CD4-positive, CD25-positive, alpha-beta regulatory T cell (primary cell): ENCODE measurements at places on chromosomes 3 and 15. TPM values are rescaled to one million over a fixed set of nuclear protein-coding genes. Genes with fewer than 3 reads are reported as not detected.

The SNTN gene
- polyA plus RNA-seq: not detected

The ISG20 gene
- polyA plus RNA-seq: 763 TPM

The WDR72 gene
- polyA plus RNA-seq: not detected

GRCh38 chr15:39040861-39041260, 476.2 kb upstream of the RASGRP1 start:
- no peak for DNase-seq

DNA sequence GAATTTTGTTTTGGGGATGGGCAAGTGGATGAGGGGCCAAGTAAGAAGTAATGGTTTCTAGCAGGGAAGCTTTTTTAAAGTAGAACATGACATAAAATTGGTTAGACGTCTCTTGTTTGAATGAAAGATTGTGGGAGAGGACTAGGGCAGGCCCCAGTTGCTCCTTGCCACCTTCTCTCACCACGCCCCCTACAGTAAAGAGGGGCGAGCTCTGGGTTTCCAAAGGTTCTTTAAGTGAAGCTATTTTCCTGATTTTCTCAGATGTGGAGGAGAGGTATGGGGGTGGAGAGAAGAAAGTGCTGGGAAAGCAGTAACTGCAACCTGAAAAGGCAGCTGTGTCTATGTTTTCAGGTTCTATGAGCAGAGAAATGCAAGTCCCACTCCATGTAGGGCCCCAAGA, 32.6 kb upstream of the SKIL start:
- DNase-seq: no peak

The PARP15 gene
- 5.2 TPM for polyA plus RNA-seq

GRCh38 chr3:125591116-125591760, 4.1 kb downstream of the OSBPL11 start:
- no peak for DNase-seq

The RPSA gene
- 1,236 TPM for polyA plus RNA-seq

- no peak for DNase-seq
Observed at GRCh38 chr3:46575577-46576222, 9.6 kb upstream of the LRRC2 start.

- DNase-seq: no peak
Observed at GRCh38 chr3:57079474-57079831, 19.0 kb downstream of the SPATA12 start.

DNA sequence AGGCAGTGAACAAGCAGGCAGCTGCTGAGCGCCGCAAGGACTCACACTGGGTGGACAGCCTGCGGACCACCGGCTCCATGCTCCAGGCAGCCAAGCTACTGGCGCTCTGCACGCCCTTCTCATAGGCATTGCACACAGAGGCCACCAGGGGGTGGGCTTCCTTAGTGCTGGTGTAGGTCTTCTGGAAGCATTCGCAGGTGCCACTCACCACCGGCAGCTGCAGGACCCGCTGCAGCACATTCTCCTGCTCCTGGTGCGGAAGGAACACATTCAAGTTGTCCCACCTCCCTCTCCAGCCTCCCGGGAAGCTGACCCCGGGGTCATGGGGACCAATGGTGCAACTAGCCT, 6.0 kb downstream of the PLIN1 start:
- peak; percentile 41 for DNase-seq

DNA sequence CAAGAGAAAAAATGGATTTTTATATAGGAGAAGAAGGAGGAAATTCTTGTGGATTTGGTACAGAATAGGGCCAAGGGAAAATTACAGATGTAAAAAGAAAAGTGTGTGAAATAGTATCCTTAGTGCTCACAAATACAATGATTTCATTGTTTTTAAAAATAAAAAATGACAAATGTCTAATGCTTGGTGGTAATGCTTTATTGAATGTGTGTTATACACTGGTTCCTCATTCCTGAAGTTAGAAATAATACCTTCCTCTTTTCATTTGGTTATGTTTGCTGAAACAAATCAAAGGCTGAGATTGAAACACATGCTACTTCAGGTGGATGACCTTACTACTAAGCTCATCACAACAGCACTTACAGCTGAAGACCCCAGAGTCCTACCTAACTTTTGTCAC, 37.7 kb upstream of the CCR2 start:
- no peak for DNase-seq
